ENCODE measurements at places on chromosomes 2 and 18. TPM values are rescaled to one million over a fixed set of nuclear protein-coding genes. Genes with fewer than 3 reads are reported as not detected.

The MC2R gene
- not detected for total RNA-seq

The AMER3 gene
- total RNA-seq: 0.58 TPM

The CD8B2 gene
- total RNA-seq: not detected

The SLC14A1 gene
- not detected for total RNA-seq

The IL1RL1 gene
- 0.29 TPM for total RNA-seq

The RND3 gene
- 14.0 TPM for total RNA-seq

The EML6 gene
- 10.1 TPM for total RNA-seq

The C1GALT1C1L gene
- total RNA-seq: not detected

The PLB1 gene
- total RNA-seq: 5.3 TPM

DNA sequence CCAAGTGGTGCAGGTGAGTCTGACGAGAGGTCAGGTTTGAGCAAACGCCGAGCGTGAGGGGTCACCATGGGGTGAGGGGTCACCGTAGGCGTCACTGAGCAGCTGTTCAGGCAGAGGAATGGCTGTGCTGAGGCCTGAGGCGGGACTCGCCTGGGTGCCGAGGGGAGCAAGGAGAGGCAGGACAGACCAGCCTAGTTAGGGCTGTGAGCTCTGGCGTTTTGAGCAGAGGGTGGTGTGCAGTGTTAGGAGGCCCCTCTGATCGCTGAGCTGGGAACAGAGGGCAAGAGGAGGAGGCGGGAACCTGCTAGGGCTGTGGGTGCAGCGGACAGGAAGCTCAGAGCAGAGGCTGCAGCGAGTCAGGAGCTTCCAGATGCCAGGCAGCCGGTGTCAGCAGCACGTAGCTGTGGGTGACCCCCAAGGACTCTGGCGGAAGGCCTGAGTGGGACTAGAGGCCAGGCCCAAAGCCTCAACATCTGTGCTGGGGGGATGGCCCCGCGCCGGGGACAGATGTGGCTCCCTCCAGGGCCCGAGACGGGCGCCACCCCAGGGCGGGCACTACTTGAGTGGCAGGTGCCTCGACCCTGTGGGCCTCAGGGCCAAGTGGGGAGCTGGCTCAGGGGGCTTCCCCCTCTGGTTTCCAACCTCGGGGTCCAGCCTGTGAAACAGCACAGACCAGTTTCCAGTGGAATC, 55.7 kb downstream of the KCNG2 start:
- DNase-seq: no peak

DNA sequence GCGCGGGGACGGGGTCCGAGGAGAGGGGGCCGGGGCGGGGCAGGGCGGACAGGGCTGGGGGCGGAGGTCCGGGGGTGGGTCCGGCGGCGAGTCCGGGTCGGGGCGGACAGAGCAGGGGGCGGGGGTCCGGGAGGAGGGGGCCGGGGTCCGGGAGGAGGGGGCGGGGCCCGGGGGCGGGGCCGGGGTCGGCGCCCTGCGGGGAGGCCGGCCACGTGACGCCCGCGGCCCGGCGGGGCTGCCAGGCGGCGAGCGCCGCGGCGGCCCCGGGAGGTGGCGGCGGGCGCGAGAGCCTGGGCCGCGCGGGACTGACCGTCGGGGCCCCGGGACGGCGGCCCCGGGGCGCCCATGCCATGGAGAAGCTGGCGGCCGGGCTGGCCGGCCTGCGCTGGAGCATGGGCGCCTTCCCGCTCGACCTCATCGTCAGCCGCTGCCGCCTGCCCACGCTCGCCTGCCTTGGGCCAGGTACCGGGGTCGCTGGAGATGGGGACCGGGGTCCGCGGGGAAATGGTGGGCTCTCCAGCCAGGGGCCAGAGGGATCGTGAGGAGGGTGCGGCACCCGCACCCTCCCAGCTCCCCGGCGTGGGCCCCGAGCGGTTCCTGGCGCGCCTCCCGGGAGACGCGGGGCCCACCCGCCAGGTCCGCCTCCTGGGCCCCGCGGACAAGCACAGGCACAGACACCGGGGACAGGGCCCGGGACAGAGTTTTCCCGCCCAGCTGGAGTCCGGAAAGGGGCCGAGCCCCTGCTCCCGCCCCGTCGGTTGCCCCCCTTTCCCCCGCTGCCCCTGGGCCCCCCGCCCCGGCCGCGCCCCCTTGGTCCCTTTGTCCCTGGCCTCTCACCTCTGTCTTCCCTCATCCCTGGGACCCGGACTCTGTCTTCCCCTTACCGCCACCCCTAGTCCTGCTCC, at the start of gene GAREM2:
TSS of gene GAREM2 (plus strand) at position 218 of the 905 bp plus-strand sequence. CDS start at position 351, 133 bp downstream.
- DNase-seq: peak; percentile 55

DNA sequence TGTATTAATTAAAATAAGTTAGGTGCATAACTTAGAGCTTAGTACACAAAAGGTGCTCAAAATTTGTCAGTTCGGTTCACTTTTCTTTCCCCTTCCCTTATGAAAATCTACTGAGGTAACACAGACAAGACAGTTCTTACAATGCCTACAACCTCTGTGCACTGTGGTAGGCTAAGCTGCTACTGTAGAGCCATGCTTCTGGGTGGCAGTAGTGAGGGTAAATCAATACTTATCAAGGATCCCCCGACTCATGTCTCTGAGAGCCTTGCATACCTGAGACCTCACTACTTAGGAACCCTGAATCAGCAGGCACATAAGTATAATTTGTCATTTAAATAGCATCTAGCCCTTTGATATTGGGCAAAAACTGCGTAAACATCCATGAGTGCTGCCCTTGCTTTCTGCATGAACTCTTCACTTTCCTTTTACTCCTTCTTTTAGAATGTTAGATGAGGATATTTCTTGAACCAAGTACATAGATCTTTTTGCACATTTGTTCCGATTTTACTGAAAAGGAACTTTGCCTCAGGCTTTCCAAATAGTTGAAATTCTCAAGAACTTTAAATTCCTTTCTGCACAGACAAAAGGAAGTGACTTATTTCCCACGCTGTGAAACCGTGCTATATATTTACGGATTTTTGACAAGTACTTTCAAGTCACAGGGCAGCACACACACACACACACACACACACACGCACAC, 234.4 kb downstream of the TRIB2 start:
- DNase-seq: no peak

- no peak for DNase-seq
These were observed 251.7 kb downstream of the TSN start for GRCh38 chr2:122007126-122007525.

DNA sequence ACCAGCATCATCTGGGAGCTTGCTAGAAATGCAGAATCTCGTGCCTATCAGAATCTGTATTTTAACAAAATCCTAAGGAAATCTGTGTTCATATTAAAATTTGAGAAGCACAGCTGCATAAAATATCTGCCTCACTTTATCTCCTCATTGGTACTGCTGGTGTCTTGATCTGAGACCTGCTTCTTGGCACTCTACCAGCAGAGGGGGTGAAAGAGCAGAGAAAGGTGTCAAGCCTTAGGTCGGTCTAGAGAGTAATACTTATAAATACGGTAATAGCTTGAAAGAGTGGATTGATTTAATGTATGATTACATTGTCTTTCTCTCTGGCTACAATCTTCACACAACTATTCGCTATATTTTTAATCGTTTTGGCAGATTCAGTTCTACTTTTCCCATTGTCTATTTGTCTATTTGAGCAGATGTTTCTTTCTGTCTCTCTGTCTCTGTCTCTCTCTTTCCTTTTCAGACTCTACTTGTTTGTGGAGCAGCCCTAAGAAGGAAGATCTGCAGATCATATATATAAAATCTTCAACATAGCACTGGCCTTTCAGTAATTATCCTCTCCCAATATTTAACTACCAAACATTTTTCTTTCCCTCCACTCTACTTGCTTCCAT, 1.7 kb upstream of the GCG start:
- peak; percentile 62 for DNase-seq

GRCh38 chr2:16625759-16626158, 39.9 kb downstream of the CYRIA start:
- no peak for DNase-seq

- DNase-seq: no peak
These were observed 67.7 kb downstream of the REL start for GRCh38 chr2:60948926-60949579.

GRCh38 chr2:46601328-46601963, 122.1 kb downstream of the TMEM247 start:
- peak; percentile 16 for DNase-seq

DNA sequence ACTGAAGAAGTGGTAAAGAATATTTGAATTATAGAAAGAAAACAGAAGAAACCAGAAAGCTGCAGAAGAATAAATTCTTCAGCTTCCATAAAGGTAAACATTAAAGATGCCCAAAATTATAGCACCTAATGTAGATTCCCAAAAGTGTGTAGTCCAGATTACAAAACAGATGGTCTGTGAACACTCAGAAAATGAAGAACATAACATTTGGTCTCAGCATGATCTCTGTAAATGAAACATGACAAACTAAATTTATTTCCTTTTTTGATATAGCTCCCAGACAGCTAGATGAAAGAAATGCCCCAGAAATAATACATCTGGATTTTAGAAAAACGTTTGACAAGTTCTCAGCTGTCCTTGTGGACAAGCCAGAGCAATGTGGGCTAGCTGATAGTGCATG, 794.2 kb upstream of the NXPH2 start:
- no peak for DNase-seq

DNA sequence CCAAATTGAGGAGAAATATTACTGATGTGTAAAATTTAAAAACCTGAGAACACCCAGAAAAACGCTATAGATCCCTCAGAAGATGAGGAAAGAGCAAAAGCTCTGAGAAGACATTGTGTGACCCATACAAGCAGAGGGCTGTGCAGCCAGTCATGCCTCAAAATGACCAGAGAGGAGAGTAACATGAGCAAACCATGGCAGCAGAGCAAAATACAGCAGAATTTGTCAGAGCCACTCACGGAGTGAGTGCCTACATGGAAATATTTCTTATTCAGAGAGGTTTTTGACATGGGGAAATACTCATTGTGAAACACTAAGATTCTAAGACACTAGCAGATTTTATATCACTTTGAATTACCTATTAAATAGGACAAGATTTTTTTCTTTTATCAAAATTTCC, 96.8 kb upstream of the DNAJC10 start:
- no peak for DNase-seq

DNA sequence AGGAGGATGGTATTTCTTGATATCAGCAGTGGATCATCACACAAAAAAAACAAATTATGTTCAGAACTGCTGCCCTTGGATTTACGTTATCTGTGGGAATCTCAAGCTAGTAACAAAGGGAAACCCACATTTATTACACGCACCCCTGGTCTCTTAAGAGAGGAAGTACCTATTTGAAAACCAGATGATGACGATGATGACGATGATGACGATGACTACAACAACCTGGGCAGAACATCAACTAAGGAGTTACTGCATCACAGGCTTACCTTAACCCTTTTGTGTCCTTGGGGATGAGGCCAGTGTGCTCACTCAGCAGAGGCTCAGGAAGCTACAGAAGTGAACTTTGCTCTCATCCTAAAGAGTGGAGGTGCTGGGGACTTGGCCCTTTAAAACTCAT, 169.4 kb downstream of the FSHR start:
- DNase-seq: no peak

DNA sequence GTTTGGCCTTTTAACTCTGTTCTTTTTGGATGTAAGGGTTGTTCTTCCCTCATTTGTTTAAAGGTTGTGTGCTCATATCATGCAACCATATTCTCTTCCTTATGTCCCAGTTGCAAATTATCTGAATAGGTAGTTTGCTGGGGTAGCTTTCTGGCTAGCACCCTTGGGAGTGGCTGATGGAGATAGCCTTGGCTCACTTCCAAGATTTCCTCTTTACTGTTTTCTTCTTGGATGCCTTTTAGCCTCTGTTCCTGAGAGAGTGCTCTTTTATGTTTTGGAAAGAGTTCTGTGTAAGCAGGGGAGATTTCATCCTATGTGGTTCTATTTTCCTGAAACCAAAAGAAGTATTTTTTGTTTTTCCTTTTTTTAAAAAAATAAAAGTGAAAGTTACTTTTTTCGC, 25.4 kb downstream of the USP14 start:
- DNase-seq: peak; percentile 17

All from stomach (tissue), 19 donors.